Hypothalamus (tissue), 51 donors: ENCODE measurements at places on chromosomes 7 and 10.

- DNase-seq: no peak
These were observed 4.3 kb upstream of the ANKRD61 start for GRCh38 chr7:6026820-6027311.

- DNase-seq: no peak
These were observed 529.8 kb upstream of the IGFBP3 start for GRCh38 chr7:46450886-46451285.

- no peak for DNase-seq
These were observed 275.3 kb downstream of the TCF7L2 start for GRCh38 chr10:113225364-113225763.

GRCh38 chr7:129053938-129054437, 923 bp downstream of the TNPO3 start:
- DNase-seq: no peak

- DNase-seq: no peak
These were observed 13.5 kb downstream of the ATP5MK start for GRCh38 chr10:103382769-103383168.

DNA sequence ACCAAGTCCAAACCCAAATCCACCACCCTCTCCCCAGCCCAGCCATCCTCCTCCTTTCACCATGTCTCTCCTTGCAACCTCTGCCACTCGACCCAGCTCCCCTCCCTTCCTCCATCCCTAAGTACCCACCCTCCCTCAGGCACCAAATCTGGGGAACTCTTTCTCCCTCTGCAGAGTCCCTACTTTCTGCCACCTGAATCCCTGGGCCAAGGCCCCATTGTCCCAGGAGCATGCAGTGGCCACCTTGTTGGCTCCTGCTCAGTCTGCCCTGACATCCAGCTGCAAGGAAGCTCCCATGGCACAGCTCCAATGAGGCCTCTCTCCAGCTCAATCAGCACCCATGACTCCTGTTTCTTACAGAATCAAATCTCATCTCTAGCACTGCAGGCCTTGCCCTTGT, 5.5 kb upstream of the UNC5B start:
- no peak for DNase-seq

GRCh38 chr7:43105521-43106120, 6.8 kb upstream of the HECW1 start:
- no peak for DNase-seq

DNA sequence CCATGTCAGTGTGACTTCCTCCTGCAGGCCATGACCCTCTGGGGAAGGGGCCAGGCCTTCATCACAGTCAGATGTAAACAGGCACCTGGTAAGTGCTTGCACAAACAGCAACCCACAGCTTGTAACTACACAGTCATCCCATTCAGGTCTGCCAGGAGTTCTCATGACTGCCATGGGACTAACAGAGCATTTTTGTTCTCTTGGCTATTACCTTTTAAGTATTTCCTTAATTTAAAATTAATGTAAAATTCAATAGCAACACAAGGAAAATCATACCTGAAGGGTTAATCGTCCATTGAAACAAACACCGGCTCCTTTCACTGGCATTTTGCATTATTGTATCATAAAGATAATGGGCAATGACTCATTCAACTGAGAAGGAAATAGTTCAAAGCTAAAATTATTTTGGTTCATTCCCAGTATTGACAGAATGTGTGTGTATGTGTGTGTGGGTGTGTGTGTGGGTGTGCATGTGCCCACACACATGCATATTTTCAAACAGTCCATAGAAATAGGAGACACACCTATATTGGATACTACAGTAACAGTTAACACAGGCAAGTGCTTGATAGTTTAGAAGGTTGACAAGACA, 307.9 kb downstream of the WDR11 start:
- DNase-seq: no peak

DNA sequence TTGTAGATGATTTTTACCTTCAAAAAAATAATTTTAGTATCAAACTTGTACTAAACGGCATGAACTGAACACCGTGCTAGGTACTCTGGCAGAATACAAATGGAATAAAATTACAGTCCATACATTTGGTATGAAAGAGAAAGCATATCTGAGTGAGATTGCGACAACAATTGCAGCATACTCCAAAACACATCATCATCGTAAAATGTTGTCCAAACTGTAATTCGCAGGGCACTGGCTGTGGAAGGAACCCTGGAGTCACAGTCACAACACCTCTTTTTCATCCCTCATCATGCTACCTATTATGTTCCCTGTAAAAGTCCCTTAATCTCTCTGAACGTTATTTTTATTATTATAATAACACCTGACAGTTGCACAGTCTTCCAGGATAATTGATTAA, 13.5 kb downstream of the CREM start:
- no peak for DNase-seq

GRCh38 chr7:6350433-6351058, 78.1 kb upstream of the CYTH3 start:
- no peak for DNase-seq

GRCh38 chr7:141731476-141732149, 6.5 kb upstream of the SSBP1 start:
- no peak for DNase-seq

GRCh38 chr7:48528646-48529045, 357.4 kb downstream of the ABCA13 start:
- no peak for DNase-seq

DNA sequence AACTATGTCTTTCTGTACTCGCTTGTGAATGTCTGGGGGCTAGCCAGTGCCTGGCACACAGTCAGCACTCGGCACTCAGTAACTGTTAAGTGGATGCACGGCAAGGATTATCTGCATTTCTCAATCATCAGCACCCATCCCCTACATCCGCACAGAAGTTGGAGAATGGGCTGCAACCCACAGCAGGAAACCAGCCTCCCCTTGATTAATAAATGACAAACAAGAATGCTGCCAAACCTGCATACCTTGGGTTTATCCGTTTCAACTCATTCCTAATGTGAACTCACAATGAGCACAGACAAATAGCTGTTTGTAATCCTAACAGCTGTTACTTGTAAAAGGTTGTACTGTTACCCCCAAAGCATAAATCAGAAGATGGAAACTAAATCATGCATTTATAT, 28.9 kb downstream of the PPP1R3C start:
- DNase-seq: no peak

- DNase-seq: peak; percentile 77
These were observed 744 bp downstream of the PPRC1 start for GRCh38 chr10:102133373-102134195.

- DNase-seq: no peak
These were observed 997.3 kb downstream of the LRMDA start for GRCh38 chr10:76428551-76429367.

DNA sequence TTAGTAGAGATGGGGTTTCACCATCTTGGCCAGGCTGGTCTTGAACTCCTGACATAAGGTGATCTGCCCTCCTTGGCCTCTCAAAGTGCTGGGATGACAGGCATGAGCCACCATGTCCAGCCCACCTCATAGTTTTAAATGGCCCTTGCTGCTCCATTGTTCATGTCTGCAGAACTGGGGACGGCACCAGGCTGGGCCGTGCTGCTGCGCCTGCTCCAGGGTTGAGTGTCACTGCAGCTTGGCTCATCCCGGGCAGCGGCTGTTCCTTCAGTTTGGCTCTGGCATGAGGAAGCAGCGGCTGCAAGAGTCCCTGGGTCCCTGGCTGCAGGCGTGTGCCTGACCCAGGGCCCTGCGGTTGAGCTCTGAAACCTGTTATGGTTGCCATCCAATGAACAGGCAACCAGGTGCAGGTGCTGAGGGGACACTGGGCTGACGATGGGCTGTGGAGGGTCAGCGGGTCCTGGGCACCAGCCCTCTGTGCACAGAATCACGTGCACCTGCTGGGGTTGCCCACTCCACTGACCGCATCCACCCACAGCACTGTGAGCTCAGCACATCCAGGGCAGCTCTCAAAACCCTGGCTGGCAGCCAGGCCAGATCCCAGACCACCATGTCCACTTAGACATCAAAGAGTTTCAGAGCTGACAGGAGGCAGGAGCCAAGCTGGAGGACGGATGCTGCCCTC, 70.2 kb upstream of the PPP2R2D start:
- DNase-seq: no peak

GRCh38 chr7:91942312-91942711, 1.6 kb downstream of the AKAP9 start:
- no peak for DNase-seq

DNA sequence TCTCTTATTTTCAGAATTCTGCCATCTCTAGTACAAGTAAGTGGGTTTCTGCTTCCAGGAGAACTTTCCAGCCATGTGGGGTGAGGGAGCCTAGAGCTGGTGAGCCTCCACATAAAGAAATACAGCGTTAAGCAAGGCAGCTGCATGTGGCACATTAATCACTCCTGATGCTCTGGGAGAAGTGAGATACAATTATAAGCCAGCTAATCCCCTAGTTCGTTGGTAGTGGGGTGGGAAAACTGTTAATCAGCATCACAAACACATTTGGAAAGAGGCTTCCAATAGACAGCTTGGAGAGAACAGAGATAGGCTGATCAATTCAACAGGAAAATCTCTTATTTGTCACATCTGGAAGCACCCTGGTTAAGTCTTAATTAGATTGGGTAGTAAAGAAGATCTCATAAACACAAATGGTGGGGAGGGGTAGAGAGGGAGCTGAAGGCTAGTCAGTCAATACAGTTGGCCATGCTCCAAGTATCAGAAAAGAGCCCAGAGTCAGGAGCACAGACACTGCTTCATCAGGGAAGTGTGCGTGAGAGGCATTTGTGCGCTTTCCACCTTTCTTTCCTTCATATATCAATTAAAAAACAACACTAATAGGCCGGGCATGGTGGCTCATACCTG, 130.6 kb downstream of the SORCS1 start:
- DNase-seq: no peak

GRCh38 chr10:50653142-50653541, 29.4 kb upstream of the SGMS1 start:
- no peak for DNase-seq
